T-cell (primary cell): ENCODE measurements at places on chromosomes 6 and 20.

GRCh38 chr20:43430265-43431133 is 27.2 kb upstream of the SRSF6 start:
- DNase-seq, result no peak

DNA sequence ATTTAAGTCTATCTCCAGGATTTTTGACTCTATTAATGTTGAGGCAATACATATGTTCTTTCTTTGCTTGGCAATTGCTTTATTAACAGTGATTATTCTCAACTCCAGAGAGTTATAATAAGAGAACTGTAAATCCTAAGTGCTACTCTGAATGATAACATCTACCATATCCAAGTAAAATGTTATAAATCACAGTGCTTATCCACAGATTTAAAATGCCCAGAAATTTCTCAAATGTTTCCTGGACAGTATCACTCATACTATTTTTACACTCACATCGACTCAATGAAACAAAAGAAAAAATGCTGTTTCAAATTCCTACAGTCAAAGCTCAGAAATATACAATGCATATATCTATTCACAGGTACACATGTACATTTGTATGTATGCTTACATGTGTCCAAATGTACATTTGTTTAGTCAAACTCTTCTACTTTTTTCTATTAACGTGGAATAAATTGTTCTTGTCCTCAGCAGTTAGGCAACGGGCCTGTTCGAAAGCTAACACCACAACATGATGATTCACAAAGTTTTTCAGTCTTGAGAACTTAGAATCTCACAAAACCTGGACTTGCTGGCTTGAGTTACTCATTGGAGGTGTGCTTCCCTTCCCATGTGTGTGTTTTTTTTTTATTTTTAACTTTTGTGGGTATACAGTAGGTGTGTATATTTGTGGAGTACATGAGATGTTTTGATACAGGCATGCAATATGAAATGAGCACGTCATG is 193.0 kb downstream of the GJA10 start:
- no peak for DNase-seq

- no peak for DNase-seq
These were observed 143.0 kb downstream of the FNDC1 start for GRCh38 chr6:159312206-159312605.

GRCh38 chr6:56863366-56863765 is 91.5 kb upstream of the BEND6 start:
- DNase-seq, result no peak

- no peak for DNase-seq
These were observed 120.5 kb downstream of the MAP3K7 start for GRCh38 chr6:90466154-90466940.

DNA sequence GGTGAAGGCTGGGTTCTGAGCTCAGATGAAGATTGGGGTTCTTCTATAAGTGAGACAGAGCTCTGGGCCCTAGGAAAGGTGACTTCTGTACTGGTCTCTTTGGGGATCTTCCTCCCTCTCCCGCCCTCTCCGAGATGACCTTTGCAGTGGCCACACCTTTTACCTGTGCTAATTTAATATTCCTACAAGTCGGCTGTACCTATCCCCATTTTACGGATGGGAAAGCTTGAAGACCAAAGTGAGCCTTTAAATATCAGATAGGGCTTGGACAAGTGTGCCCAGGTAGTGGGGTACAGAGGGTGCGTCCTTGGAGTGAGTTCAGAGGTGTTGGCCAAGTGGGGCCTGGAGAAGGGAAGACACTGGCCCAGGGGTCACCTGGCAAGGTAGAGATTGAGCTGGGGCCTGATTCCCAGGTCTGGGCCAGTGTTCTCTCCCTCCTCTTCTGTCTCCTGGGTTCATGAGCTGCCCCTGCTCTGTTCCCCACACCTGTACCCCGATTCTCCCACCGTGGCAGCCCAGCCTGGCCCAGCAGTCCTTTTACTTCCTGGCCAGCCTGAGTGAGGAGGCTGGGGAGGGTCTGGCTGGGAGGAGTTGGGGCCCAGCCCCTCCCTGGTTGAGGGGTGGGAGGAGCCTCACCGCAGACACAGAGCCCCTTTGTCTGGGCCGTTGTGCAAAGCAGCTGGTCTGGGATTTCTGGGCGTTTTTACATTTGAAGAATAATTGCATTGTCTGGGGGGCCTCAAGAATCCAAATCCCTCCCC is 152.1 kb upstream of the RNF24 start:
- no peak for DNase-seq

- DNase-seq, result no peak
These were observed 22.7 kb downstream of the HLA-F start for GRCh38 chr6:29745855-29746449.

DNA sequence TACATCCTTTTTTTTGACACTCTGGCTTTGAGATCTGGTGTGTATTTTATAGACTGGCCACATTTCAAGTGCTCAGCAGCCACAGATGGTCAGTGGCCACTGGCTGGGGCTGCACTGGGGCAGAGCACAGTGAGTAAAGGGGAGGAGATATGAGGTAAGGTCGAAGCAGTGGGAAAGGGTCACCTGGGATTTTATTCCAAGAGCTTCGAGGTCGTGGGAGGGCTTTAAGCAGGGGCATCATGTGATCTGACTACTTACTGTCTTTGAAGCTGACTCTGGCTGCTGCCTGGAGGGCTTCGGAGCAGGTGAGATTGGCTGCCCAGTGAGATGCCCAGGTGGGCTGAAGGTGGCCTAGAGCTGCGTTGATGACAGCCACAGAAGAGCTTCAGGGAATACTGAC is 6.7 kb downstream of the C20orf203 start:
- no peak for DNase-seq

- DNase-seq, result no peak
These were observed 290.0 kb downstream of the PTPRK start for GRCh38 chr6:128230267-128230989.

GRCh38 chr6:25324066-25324762 is 45.0 kb downstream of the CARMIL1 start:
- no peak for DNase-seq

DNA sequence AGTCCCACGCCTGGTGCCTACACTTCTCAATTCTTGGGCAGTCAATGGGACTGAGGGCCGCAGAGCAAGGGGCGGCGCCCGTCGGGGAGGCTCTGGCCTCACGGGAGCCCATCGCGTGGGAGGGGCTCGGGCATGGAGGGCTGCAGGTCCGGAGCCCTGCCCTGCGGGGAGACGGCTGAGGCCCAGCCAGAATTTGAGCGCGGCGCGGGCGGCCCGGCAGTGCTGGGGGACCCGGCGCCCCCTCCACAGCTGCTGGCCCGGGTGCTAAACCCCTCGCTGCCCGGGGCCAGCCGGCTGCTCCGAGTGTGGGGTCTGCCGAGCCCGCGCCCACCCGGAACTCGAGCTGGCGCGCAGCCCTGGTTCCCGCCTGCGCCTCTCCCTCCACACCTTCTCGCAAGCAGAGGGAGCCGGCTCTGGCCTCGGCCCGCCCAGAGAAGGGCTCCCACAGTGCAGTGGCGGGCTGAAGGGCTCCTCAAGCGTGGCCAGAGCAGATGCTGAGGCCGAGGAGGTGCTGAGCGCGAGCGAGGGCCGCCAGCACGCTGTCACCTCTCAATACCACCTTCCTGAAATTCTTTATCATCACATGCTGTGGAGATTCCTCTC is 58.5 kb downstream of the BAK1 start:
- no peak for DNase-seq

- peak; percentile 47 for DNase-seq
These were observed 88.5 kb downstream of the LY86 start for GRCh38 chr6:6676910-6677441.

DNA sequence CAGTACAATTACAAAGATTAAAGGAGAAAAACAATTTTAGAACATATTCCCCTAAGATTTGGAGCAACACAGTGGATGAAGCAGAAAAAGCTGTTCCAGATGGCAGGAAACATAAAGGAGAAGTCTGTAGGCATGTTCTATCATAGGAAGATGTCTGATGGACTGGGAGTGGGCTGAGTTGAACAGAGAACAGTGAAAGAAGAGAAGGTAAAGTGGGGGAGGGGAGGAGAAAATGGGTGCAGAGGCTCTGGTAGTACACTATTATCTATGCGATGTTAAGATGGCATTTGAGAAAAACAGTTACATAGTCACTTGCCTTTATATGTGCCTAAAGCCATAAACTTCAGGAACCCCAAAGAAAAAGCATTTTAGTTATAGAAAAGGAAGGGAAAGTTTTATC is 4.2 kb upstream of the PHIP start:
- no peak for DNase-seq

- no peak for DNase-seq
These were observed 38.0 kb downstream of the C6orf15 start for GRCh38 chr6:31074401-31074800.

- no peak for DNase-seq
These were observed 137.5 kb upstream of the SLC24A3 start for GRCh38 chr20:19074828-19075516.

GRCh38 chr20:48459722-48460395 is 367.9 kb downstream of the PREX1 start:
- DNase-seq, result no peak

DNA sequence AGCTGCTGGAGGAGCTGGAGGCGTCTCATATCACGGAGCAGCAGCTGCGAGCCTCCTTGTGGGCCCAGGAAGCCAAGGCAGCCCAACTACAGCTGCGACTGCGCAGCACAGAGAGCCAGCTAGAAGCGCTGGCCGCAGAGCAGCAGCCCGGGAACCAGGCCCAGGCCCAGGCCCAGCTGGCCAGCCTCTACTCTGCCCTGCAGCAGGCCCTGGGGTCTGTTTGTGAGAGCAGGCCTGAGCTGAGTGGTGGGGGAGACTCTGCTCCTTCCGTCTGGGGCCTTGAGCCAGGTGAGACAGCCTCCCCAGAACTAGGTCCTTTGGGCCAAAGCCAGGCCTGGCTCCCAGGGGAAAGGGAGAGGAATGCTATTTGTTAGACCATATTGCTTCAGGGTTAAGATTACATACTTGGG is 31.7 kb downstream of the C20orf173 start:
- DNase-seq, result no peak

- DNase-seq, result no peak
These were observed 34.1 kb downstream of the CDC40 start for GRCh38 chr6:110214338-110214737.

- no peak for DNase-seq
These were observed 49.4 kb downstream of the PFDN4 start for GRCh38 chr20:54257071-54257816.

DNA sequence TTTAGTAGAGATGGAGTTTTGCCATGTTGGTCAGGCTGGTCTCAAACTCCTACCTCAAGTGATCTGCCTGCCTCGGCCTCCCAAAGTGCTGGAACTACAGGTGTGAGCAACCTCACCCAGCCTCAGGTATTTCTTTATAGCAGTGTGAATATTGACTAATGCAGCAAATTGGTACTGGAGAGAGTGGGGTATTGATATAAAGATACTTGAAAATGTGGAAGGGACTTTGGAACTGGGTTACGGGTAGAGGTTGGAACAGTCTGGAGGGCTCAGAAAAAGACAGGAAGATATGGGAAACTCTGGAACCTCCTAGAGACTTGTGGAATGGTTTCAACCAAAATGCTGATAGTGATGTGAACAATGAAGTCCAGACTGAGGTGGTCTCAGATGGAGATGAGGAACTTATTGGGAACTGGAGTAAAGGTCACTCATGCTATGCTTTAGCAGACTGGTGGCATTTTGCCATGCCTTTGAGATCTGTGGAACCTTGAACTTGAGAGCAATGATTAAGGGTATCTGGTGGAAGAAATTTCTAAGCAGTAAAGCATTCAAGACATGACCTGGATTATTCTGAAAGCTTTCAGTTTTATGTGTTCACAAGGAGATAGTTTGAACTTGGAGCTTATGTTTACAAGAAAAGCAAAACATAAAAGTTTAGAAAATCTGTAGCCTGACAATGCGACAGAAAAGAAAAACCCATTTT is 127.2 kb downstream of the DTNBP1 start:
- DNase-seq, result no peak

DNA sequence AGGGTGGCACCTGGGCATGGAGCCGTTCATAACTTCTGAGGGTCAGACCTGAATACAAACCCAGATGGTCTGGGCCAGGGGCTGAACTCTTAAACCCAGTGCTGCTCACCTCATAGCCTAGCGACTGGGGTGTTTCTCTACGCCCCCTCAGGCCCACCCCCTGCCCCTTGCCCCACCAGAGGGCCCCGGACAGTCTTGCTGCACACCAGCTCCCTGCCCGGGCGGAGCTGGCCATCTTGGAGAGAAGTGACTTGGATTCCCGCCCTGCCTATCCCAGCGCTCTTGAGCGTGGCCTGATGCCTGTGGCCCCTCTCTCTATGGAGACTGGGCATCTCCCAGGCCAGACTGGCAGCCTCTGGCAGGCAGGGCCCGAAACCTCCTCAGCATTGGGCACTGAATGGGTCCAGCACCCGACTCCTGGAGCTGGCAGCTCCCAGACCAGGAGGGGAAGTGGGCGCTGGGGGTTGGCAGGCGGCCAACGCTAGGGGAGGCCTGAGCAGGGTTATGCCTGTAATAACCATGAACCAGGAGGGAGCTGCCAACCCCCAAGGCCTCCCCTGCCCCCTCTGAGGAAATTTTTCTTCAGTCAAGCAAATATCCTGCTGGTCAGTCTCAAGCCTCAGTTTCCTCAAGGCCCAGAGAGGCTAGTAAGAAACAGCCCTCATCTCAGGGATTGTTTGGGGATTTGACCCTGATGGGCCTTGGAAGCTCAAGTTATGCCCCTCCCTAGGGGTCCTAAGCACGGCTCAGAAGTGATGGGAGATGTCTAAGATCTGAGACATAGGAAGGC is 169.5 kb downstream of the VEGFA start:
- no peak for DNase-seq

DNA sequence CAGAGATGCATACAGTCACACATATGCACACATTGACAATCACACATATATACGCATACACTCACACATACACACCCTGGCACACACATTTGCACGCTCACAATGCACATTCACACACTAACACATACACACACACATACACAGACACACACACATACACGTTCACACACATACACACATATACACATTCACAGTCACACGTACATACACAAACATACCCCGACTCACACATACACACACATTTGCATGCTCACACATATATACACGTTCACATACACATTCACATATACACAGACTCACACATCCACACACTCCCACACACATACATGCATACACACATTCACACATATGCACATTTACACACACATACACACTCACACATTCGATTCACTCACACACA is 366.8 kb upstream of the ID4 start:
- DNase-seq, result no peak

DNA sequence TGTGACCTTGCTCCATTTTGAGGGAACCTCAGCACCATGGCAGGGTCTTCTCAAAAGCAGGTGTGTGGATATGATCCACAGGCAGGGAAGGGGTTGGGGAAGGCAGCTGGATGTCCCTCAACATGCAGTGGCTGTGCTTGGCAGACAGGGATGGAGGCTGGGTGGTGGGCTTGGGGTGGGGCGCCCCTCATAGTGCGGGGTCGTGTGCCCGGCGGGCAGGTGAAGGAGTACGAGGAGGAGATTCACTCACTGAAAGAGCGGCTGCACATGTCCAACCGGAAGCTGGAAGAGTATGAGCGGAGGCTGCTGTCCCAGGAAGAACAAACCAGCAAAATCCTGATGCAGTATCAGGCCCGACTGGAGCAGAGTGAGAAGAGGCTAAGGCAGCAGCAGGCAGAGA is 8.0 kb upstream of the ZBTB9 start:
- DNase-seq, result no peak

- DNase-seq, result no peak
These were observed 29.2 kb downstream of the ATP9A start for GRCh38 chr20:51738877-51739447.
